ENCODE measurements at places on chromosomes 6 and 20.

- DNase-seq: no peak
These were observed 77.6 kb downstream of the RNF182 start for GRCh38 chr6:14002176-14002947.

GRCh38 chr20:60960500-60960899 lies 291.6 kb upstream of the CDH4 start:
- no peak for DNase-seq

GRCh38 chr6:56772737-56773184 lies 130.1 kb upstream of the DST start:
- DNase-seq: peak; percentile 41

GRCh38 chr20:16317445-16318362 lies 255.5 kb downstream of the KIF16B start:
- no peak for DNase-seq

DNA sequence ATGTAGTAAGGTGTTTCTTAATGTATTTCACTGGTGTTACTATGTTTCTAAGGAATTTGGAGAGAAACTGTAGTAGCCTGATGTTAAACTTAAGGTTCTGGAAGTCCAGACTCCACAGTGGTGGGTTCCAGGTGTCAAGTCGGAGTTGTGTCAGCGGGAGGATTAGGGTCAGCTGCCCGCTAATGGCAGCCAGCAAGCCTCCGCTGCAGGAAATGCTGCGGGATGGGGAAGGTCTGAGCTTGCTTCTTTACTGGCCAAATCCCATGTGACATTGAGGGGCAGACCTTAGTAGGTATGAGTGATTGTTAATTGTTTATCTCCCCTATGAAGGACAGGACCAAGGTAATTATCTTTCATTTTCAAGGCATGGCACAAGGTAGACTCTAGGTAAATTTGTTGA lies 3.7 kb upstream of the ARID1B start:
- DNase-seq: no peak

- DNase-seq: no peak
These were observed 36.9 kb downstream of the CEBPB start for GRCh38 chr20:50227506-50227905.

Measured in brain pericyte (primary cell).